Foreskin fibroblast (primary cell): ENCODE measurements at places on chromosomes 6 and 20.
A peak's percentile ranks its signal among the peaks of the same experiment; 100 is the strongest.

DNA sequence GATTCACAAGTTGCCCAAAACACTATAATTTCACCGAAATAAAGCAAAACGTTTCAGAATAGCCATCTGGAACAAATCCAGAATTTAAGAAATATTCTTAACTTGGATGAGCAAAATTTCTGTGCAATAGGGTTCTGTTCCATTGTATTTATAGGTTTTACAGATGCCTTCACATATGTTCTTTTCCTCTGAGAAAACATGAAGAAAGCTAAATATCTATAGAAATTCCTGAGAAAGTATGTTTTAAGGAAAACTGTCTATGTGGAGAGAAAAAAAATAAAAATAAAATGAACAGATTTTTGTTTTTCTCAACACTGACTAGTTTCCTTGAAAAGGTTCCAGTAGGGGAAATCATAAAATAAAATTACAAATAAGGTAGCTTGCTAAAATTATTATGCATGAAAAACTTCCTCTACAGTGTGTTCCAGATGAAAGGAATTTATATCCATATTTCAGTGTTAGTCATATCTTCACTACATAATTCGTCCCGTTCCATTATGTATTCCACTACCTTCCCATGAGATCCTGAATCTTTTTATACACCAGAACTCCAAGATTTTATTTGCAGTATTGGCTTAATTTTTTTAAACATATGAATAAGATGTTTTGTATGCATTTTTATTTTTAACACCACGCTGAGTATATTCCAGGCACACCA, 42.4 kb upstream of the TMX4 start:
- no peak for DNase-seq

- DNase-seq: no peak
Measured at GRCh38 chr6:95923518-95923917, 92.3 kb upstream of the FUT9 start.

- no peak for DNase-seq
Measured at GRCh38 chr6:122653094-122653493, 42.9 kb downstream of the PKIB start.

DNA sequence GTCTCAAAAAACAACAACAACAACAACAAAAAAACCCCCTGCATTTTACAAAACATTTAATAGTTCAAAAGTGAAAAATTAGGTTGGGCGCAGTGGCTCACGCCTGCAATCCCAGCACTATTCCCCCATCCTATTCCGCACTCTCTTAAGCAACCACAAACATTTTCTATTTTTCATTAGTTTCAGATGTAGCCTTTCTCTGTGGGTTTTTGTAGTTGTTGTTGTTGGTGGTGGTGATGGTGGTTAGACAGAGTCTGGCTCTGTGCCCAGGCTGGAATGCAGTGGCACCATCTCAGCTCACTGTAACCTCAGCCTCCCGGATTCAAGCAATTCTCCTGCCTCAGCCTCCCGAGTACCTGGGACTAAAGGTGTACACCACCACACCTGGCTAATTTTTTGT, 6.4 kb upstream of the GMNN start:
- DNase-seq: peak; percentile 26

- no peak for DNase-seq
Measured at GRCh38 chr6:41222513-41222912, 5.6 kb upstream of the TREML4 start.
